Activated T-helper 2 cell treated with anti-CD3 and anti-CD28 coated beads, Interferon-gamma antibody, Interleukin-2, Interleukin-4, amounts not matched to agents 10 μg/mL and 5 μg/mL and 100 μg/mL, durations not matched to agents 14 hours and 24 hours and 36 hours (primary cell): ENCODE measurements at places on chromosomes 2 and 18. TPM values are rescaled to one million over a fixed set of nuclear protein-coding genes. Genes with fewer than 3 reads are reported as not detected.
A peak's percentile ranks its signal among the peaks of the same experiment; 100 is the strongest.

MAP3K19 gene
- total RNA-seq = not detected in 2 replicates

GRCh38 chr2:5315041-5315440 is 377.1 kb upstream of the SOX11 start:
- DNase-seq = no peak

LYPD6B gene
- not detected in 2 replicates for total RNA-seq

DNA sequence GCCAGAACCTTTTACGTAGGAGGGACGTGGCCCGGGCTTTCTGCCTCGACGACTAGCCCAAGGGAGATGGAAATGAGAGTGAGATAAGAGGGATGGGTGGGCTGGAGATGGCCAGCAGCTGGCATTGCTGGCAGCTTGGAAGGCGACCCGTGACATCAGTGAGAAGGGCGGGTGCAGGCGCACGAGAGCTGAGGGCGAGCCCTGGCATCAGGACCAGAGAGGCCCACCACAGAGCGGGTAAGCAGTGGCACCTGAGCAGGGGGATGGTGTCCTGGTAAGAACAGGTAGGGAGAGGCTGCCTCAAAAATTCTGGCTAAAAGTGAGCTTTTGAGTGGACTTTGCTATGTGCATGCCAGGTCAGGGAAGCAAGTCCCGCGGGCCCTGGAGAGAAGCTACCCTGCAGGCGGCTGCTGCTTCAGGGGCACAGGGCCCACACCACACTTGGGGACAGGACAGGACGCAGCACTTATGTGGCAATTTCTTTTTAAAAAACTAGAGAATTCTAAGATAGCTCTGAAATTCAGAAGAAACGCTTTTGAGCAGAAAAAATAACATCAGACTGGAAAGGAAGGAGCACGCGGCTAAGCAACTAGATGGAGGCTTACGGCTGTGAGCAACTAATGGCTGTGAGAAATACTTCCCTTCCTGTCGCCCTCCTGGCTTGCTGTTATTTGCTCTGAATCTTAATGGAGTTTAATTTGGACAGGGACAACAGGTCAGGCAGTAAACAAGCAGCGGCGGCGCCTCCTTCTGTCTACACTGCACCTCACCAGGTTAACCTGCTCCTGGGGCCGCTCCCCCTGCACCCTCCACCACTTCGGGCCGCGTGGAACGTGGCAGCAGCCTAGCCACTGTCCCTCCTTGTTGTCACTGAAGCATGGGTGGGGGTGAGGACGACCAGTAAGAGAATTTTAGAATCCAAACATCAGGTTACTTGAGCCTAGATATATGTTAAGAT is 20.5 kb downstream of the THAP4 start:
- no peak for DNase-seq

DNA sequence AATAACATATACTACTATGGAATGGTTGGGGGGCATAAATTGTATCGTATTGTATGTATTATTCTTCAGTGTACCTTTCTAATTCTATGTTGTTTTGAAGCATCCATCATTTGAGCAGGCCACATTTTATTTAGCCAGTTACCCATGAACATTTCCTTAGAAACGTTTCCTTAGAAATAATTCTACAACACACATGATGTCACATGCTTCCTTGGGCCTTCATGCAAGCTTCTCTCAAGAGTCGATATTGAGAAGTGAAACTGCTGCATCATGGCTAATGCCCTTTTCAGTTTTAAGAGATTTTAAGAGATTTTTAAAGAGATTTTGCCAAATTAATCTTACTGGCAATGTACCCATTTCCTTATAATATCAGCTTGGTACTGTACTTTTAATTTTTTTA is 63.9 kb downstream of the ALPK2 start:
- no peak for DNase-seq

GRCh38 chr2:9772035-9772998 is 71.0 kb upstream of the TAF1B start:
- DNase-seq = no peak

CTAGE1 gene
- 0.07 TPM in 1 of 2 replicates, not detected in the other for total RNA-seq

- DNase-seq = no peak
Observed at GRCh38 chr2:215797676-215798075, 215.7 kb downstream of the MREG start.

HOXD12 gene
- not detected in 2 replicates for total RNA-seq

DNA sequence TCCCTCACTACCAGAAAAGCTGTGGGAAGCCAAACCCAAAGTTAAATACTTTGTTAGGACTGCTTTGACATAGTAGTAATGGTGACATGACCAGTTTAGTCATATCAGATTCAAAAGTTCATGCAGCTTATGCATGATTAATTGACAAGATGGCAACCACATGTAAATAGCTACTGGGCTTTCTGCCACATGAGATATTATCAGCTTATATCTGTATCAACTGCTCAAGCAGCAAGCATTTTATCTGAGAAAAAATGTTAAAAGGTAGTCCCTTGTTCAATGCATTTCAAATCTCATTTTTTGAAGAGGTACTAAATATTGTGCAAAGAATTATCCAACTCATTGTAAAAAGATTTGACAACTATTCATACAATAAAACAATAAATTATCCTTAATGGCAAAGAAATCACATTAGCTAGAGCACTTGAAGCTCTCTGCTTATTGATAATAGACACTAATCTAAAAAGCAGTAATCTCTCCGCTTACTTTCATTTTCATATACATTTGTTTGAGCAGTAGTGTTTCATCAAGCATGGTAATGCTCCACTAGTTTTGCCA is 993.6 kb upstream of the NXPH2 start:
- no peak for DNase-seq

DNA sequence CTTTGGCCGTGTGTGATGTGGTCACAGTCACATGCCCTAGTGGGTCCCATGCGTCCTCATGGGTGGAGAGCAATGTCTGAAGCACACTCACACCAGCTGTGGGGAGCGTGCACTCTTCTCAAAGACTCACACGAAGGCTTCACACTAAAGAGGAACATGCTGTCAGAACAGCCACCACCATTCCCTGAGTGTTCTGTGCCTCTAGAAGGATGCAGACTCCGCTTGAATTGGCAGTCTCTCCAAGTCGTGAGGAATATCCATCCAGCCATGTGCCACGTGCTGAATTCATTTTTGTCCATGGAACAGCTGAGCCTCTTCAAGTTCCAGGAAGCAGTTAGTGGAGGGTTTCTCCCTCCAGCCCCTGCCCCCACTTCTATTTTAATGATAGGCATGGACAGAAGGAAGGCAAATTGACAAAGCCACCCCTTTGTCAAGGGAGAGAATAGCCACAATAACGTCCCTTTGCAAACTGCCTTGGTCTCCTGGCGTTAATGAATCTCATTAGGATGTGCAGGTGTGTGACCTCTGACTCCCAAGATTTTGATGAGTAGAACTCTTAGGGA is 464.3 kb upstream of the ID2 start:
- no peak for DNase-seq

CRYGD gene
- total RNA-seq = not detected in 2 replicates

- DNase-seq = no peak
Observed at GRCh38 chr2:18399601-18400000, 160.9 kb downstream of the RDH14 start.

DNA sequence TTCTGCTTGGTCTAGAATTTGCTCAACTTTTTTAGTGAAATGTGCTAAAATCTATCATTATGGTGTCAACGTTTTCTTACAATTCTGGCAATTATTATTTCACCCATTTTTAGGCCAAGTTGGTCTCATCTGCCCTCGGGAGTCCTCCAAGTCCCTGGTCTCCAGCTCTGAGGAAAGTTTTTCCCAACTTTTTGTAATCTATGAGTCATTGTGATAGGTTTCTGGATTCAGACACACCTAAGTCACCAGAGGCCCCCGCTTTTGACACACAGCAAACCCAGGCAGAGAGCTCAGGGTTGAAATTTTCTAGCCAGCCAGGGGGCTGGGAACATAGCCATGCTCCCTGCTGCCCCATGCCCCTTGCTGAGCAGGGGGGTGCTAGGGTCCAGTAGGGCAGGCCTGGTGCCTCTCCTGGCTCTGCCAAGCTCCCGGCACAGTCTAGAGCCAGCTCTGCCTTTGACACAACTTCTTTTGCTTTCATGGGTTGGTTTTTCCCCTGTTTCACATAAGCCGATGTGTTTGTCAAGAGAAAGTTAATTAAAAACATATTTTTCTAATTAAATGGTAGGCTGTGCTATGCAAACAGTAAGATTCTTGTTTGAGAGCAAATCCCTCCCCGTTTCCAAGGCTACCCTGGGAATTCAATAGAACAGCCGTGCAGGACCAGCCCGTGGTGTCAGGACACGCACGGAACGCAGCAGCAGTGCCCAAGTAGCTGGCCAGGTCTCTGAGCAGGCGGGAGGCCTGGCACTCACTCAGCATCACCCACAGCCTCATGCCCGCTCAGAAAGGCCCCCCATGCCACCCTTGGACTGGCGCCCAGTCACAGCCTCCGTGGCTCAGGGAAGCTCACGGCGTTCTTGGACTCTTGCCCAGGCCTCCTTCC is 25.5 kb upstream of the SNED1 start:
- DNase-seq = no peak

CROCC2 gene
- not detected in 2 replicates for total RNA-seq

DSC2 gene
- not detected in 2 replicates for total RNA-seq

DNA sequence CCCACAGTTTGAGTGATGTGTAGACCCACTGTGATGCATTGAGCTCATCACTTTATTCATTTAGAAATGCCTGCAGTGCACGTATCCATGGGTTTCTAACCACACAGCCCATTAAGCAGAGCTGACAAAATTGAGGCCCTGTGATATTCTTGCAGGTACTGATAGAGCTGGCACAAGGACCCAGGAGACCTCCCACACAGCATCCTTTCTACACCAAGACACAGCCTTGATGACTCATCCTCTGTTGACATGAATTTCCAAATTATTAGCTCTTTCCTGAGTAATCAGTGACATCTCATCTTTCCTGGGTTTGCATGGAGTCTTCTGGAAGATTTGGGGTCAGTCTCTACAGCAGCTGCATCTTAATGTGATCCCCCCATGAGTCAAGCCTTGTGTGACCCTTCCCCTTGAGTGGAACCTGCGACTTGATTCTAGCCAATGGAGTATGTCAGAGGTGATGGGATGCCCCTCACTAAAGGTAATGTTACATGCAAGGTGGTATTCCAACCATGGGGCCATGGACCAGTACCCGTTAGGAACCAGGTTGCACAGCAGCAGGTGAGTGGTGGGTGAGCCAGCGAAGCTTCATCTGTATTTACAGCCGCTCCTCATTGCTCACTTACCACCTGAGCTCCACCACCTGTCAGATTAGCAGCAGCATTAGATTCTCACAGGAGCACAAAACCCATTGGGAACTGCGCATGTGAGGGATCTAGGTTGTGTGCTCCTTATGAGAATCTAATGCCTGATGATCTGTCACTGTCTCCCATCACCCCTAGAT is 181.1 kb upstream of the ARL4C start:
- no peak for DNase-seq

DNA sequence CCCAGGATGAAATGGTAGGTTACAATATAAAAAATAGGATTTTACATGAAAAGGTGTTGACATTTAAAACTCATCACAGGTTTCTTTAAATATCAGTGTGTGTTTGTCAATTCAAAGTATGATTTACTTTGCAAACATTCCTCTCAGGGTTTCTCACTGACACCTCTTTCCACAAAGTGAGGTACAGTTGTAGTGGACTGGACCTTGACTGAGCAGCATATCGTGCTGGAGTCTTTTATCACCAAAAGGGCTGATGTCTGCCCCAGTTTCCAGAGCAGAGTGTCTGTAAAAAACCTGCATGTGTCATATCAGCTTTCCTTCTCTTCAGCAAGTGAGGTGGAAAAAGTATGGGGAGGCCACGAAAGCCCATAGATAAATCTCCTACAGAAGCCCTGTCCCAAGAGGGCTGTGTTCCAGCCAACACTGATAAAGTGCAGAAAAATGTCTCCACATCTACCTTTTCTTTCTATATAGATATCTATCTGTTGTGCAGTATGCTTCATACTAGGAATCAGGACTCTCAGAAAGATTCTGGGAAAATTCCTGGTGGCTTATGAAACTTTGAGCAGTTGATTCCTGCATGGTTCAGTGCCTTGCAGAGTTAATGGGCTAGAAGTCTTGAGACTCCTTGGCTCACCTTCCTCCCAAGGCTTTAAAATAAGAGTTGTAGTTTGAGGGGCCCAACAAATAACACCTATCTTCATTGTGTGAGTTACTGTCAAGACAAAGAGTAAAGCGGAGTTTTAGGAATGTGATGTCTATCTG is 6.9 kb downstream of the ACYP2 start:
- no peak for DNase-seq

ANTXR1 gene
- total RNA-seq = 0.05 TPM in 1 of 2 replicates, not detected in the other

DNA sequence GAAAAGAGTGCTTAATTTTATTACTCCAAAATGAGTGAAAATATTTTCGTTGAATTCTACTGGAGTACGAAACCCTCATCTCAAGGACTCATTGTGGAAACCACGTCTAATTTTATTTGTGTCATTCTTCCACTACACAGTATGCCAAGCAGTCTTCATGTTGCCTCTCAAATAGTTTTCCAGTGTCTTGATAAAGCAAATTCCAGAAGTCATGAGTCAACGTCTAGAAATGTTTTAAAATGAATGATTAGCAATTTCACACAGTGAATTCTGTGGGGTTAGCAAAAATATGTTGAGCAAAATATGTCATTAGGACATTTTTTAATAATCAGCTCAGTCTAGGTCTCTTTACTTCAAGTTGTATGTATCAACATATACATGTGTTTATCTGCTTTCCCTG is 865.5 kb downstream of the DSC3 start:
- no peak for DNase-seq

HMSD gene
- total RNA-seq = 9.1 and 14.9 TPM in 2 replicates

- DNase-seq = no peak
Observed at GRCh38 chr2:11923935-11924334, 177.5 kb downstream of the LPIN1 start.

DNA sequence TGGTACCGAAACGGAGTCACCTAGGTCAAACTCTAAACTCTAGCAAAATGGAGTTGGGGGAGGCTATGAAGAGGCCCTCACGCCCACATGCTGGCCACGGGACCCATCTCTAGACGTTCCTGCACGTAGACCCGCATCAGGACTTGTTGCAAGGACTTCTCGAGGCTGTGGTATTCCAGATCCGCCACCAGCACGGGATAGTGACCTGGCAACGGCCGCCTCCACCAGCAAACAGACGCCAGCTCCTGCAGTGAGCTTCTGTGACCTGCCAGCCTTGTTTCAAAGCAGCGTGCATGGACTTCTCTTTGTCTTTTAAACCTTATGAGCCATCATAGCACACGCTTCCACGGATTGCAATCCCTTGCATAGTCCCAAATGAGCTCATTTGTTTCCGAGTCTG is 40.3 kb upstream of the RALBP1 start:
- no peak for DNase-seq

NR4A2 gene
- total RNA-seq = 22.1 and 24.0 TPM in 2 replicates

LBH gene
- total RNA-seq = 60.8 and 61.1 TPM in 2 replicates

ASXL2 gene
- 76.7 and 80.7 TPM in 2 replicates for total RNA-seq

GRCh38 chr18:76328140-76328539 is 166.9 kb downstream of the ZNF516 start:
- DNase-seq = no peak

IL1RN gene
- 13.2 and 15.9 TPM in 2 replicates for total RNA-seq

DNA sequence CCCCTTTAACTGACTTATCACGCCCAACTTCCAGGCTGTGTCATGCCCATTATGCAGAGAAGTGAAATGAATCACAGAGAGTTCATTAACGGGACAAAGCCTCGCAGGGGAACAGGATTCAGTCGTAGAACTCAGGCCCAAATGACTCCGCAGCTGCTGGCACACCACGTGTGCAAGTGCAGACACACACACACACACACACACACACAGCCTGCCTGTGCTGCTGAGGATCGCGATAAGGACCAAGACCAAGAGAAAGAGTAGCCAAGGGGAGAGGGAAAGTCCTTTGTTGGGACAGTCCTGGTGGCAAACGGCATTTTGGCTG is 90.0 kb upstream of the TAF1B start:
- peak; percentile 56 for DNase-seq
